ENCODE measurements at places on chromosomes 4 and X. TPM values are rescaled to one million over a fixed set of nuclear protein-coding genes. Genes with fewer than 3 reads are reported as not detected.

CPLX1 gene
- not detected for total RNA-seq

SUV39H1 gene
- total RNA-seq = 1.00 TPM

H2BW2 gene
- total RNA-seq = not detected

FDCSP gene
- not detected for total RNA-seq

RHOXF2B gene
- total RNA-seq = not detected

FRAS1 gene
- 3.2 TPM for total RNA-seq

DUSP9 gene
- total RNA-seq = not detected

OTUD4 gene
- total RNA-seq = 46.0 TPM

REELD1 gene
- 0.27 TPM for total RNA-seq

GAB1 gene
- total RNA-seq = 33.0 TPM

TGIF2LX gene
- not detected for total RNA-seq
